DND-41 (cell line): ENCODE measurements at places on chromosomes 4 and X.

DNA sequence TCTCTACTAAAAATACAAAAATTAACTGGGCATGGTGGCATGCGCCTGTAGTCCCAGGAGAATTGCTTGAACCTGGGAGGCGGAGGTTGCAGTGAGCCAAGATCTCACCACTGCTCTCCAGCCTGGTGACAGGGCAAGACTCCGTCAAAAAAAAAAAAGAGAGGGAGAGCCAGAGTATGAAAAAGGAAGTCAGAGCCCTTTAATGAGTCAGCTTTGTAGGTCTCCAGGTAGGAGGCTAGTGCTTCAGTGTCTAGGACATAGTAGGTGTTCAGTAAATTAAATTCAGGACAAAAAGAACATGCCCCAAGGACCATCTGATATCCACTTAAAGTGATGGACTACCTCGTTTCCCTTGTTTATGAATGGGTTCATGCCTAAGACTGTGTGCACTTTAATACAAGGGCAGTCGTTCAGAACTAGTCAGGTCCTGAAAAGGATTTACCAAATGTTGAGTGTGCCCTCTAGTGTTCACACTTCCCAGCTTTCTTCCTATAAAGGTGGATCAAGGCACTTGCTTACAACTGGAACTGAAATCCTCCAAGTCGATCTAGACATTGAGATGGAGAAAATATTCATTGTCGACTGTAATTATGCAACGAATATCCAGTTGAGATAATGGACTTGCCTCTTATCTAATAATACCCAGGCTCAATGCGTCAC lies 29.0 kb downstream of the F9 start:
- peak; percentile 5 for DNase-seq

DNA sequence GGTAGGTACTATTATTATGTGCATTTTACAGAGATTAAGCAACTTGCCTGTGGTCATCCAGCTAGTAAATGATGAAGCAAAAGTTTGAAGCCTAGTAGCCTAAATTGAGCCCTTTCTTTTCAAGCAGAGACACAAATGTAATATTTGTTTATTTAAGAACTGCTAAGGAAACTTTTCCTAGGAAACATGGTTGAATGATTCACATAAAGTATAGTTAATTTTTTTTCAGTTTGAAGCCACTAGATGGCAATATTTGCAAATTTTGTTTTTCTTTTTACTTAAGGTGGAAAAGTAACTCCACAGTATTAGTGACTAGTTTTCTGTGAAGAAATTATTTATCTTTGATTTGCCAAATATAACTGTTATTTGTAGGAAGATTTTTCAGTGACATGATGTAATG lies 52.8 kb upstream of the ANKRD17 start:
- DNase-seq: no peak

GRCh38 chr4:40924096-40924792 lies 174.5 kb downstream of the NSUN7 start:
- peak; percentile 72 for DNase-seq

- DNase-seq: no peak
Measured at GRCh38 chr4:14867847-14868246, 134.4 kb upstream of the CPEB2 start.

GRCh38 chr4:154511981-154512380 lies 20.4 kb upstream of the DCHS2 start:
- DNase-seq: no peak

DNA sequence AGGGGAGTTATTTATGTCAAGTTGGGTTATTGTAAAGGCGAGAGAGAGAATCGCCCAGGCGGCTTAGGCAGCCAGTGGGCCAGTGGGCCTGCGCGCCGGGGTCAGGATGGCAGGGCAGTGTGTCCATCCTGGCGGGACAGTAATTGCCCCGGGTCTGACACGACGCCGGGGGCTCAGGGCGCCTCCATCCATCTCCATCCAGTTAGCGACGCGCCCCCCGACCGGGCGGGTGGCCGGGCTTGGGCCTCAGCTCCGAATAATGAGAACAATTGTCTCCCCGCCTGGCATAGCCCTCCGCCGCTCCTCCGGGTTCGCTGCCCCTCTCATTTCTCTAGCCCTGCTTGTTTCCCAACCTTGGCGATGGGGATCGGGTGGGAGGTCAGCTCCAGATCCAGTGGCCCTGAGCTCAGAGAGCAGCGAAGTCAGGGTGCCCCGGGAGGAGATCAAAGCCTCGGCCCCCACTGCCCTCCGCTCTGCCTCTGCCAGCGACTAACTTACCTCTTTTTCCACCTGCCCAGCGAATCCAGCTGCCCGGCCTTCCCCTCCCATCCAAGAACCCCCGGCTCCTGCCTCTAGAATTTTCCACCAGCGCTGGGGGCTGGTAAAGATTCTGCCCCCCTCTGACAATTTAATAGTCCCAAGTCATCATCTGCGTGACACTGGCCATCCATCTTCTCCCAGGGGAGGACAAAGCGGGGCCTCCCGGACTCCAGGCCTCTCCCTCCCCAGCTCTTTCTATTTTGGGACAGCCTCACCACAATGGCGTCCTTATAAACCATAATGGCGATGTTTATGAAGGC lies 56.9 kb upstream of the TMEM33 start:
- no peak for DNase-seq

DNA sequence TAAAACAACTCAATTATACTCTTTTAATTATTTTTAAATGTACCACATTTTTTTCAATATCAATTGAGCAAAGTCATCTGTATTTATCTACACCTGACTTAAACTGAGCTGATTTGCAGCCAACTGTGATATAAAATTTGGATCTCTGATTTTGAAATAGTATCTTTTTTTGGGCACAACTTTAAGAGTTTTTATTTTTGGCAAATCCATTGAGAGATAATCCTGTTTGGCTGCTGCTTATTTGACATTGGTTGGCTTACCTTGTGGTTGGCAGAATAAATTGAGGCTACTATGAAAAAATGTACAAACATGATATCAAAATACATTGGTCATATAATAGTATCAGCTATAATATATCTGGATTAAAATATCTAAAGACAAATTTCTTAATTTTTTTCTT lies 656.0 kb upstream of the NDST4 start:
- no peak for DNase-seq

DNA sequence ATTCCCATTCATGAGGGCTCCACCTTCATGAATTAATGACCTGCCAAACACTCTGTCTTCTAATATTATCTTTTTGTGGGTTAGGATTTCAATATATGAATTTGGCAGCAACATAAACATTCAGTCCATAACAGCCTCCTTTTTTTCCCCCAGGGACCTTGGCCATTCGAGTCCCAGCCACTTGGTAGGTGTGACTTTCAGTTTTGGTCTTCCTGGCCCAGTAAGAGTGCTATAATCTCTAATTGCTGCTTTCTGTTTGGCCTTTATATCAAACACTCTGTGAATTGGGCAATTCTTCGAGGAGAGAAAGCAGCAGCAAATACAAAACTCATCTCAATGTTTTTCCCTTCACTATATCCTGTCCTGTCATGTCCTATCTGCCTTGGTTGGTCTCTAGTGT lies 12.4 kb upstream of the RADX start:
- DNase-seq: no peak
